ENCODE measurements at places on chromosomes 5 and 9. TPM values are rescaled to one million over a fixed set of nuclear protein-coding genes. Genes with fewer than 3 reads are reported as not detected.

The S1PR3 gene
- 3.3 TPM for total RNA-seq

DNA sequence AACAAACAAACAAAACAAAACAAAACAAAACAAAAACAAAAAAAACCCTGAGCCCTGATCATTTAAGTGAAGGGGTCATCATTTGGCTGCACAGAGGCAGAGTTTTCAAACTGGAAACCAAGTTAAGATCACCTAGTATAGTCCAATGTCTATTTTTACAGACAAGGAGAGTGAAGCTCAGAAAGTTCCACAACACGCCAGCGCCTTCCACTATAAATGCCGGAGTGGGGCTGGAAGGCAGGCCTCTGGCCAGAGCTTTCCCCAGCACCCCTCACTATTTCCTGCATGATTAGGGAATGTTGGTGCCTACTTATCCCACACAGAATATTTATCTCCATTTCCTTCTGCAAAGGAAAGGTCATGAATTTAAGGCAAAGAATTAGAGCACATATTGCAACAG is 319.7 kb upstream of the WWC1 start:
- no peaks in the 10 kb centered on the region for H3K4me1 ChIP-seq
- no peaks in the 10 kb centered on the region for H3K36me3 ChIP-seq
- DNase-seq, result no peak

- H3K27me3 ChIP-seq, result peaks cover 21% of the 10 kb centered on the region
- H3K4me3 ChIP-seq, result no peak overlapping the region
- no peaks in the 10 kb centered on the region for H3K36me3 ChIP-seq
- H3K27ac ChIP-seq, result no peak overlapping the region
- no peak for DNase-seq
- H3K4me1 ChIP-seq, result peaks cover 5% of the 10 kb centered on the region
Observed at GRCh38 chr5:167571824-167572223, 719.6 kb upstream of the WWC1 start.

The CCL27 gene
- total RNA-seq, result 0.36 TPM

The LECT2 gene
- not detected for total RNA-seq

- peaks cover 13% of the 10 kb centered on the region for H3K4me1 ChIP-seq
- DNase-seq, result peak; percentile 34
- no peaks in the 10 kb centered on the region for H3K36me3 ChIP-seq
- H3K27me3 ChIP-seq, result no peaks in the 10 kb centered on the region
- H3K4me3 ChIP-seq, result no peak overlapping the region
Observed at GRCh38 chr5:134098690-134099089, 15.8 kb upstream of the TCF7 start.

The PHYHD1 gene
- 7.6 TPM for total RNA-seq

DNA sequence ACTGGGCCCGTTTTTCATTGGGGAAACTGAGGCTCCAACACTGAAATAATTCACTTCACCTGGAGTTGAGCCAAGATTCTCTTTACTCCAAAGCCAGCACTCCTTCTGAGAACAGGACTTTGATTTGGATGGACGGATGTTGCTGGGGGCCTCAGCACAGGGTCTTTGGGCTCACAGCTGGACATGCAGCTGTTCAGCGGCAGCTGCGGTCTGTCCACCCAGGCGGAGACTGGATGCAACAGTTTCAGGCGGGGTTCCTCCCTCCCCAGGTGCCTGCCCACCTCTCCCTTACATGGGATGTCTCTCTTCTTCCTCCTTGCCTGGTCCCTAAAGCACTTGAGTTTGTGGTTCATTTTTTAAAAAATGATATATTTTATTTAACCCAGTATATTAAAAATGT is 219.0 kb upstream of the IRX4 start:
- H3K36me3 ChIP-seq, result no peaks in the 10 kb centered on the region
- DNase-seq, result no peak
- no peaks in the 10 kb centered on the region for H3K27me3 ChIP-seq

DNA sequence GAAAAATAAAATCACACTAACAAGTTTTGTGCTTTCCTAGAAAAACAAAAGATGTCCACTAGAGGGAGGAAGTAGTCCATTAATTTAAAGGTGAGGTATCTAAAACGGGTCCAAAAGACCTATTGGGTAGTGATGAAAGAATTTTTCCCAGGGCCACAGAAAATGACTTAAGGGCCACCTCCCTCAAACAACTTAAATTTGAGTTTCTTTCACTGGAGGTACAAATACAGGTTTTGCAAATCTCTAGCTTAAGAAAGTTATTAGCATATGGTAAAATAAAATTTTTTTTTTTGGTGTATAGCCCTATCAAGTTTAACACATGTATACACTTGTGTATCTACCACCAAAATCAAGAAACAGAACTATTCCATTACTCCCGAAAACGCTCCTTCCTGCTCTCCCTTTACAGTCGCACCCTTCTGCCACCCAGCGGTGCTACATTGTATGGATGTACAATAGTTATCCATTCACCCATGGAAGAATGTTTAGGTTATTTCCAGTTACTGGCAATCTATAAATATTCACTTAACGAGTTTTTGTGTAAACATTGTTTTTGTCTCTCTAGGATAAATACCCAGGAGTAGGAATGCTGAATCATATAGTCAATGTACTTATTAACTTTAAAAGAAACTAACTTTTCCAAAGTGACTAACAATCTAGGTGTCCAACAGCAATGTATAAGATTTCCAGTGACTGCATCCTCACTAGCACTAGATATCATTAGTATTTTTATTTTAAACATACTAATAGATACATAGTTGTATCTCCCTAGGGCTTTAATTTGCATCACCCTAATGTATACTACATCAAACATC is 21.9 kb downstream of the DEPDC1B start:
- H3K36me3 ChIP-seq, result no peaks in the 10 kb centered on the region
- no peak overlapping the region for H3K27ac ChIP-seq
- no peaks in the 10 kb centered on the region for H3K4me1 ChIP-seq
- no peaks in the 10 kb centered on the region for H3K27me3 ChIP-seq
- DNase-seq, result peak; percentile 55

DNA sequence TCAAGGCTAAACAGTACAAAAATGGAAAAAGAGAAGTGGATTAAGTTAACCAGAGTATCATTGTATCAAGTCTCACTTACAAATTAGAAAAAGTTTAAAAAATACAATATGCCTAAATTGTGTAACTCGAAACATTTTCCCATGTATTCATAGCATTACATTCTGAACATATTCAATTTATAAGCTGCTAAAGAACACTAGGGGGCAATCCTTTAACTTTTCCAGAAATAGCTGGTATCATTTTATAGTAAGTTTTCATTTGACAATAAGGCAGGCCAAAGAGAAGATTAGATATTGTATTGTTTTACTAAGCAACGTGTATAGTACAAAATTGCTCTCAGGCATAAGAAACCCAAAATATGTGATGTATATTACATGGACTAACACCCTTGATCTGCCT is 234.6 kb downstream of the ADGRV1 start:
- no peaks in the 10 kb centered on the region for H3K27me3 ChIP-seq
- H3K27ac ChIP-seq, result no peak overlapping the region
- H3K4me1 ChIP-seq, result no peaks in the 10 kb centered on the region
- H3K36me3 ChIP-seq, result no peaks in the 10 kb centered on the region

The WDR38 gene
- not detected for total RNA-seq

The UAP1L1 gene
- total RNA-seq, result 35.9 TPM

GRCh38 chr5:41921874-41922273 is 3.2 kb upstream of the FBXO4 start:
- peaks cover 19% of the 10 kb centered on the region for H3K4me1 ChIP-seq
- H3K27me3 ChIP-seq, result no peaks in the 10 kb centered on the region
- H3K27ac ChIP-seq, result peak overlapping the region; percentile 43
- peaks cover 26% of the 10 kb centered on the region for H3K36me3 ChIP-seq
- no peak for DNase-seq

- no peaks in the 10 kb centered on the region for H3K4me1 ChIP-seq
- no peak overlapping the region for H3K4me3 ChIP-seq
- peak; percentile 77 for DNase-seq
- H3K36me3 ChIP-seq, result no peaks in the 10 kb centered on the region
Observed at GRCh38 chr9:89593727-89594427, 10.9 kb upstream of the GADD45G start.

GRCh38 chr5:64952951-64953673 is 184.4 kb downstream of the CWC27 start:
- H3K27ac ChIP-seq, result no peak overlapping the region
- no peak for DNase-seq

DNA sequence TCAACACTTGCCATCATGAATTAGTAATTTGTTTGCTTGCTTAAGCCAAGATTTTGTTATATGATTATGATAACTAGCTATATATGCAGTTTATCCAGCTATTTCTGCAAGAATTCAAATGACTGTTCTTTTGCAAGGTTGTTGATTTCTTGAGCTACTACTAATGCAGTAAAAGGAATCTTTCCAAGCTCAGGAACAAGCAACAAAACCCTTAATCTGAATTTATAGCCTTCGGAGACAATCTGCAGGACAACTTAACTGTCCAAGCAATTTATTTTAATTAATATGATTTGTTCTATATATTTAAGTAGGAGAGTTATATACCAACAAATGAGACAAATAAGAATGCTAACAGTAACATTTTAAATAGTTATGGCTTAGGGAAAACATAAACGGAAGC is 426.8 kb upstream of the POU5F2 start:
- H3K27me3 ChIP-seq, result no peaks in the 10 kb centered on the region
- no peak overlapping the region for H3K27ac ChIP-seq
- no peak overlapping the region for H3K4me3 ChIP-seq
- no peaks in the 10 kb centered on the region for H3K36me3 ChIP-seq
- no peaks in the 10 kb centered on the region for H3K4me1 ChIP-seq

The ORM2 gene
- not detected for total RNA-seq

GRCh38 chr9:107260437-107261081 is 22.5 kb upstream of the RAD23B start:
- no peak overlapping the region for H3K27ac ChIP-seq
- H3K27me3 ChIP-seq, result no peaks in the 10 kb centered on the region
- no peak overlapping the region for H3K4me3 ChIP-seq
- peak; percentile 11 for DNase-seq
- no peaks in the 10 kb centered on the region for H3K36me3 ChIP-seq

DNA sequence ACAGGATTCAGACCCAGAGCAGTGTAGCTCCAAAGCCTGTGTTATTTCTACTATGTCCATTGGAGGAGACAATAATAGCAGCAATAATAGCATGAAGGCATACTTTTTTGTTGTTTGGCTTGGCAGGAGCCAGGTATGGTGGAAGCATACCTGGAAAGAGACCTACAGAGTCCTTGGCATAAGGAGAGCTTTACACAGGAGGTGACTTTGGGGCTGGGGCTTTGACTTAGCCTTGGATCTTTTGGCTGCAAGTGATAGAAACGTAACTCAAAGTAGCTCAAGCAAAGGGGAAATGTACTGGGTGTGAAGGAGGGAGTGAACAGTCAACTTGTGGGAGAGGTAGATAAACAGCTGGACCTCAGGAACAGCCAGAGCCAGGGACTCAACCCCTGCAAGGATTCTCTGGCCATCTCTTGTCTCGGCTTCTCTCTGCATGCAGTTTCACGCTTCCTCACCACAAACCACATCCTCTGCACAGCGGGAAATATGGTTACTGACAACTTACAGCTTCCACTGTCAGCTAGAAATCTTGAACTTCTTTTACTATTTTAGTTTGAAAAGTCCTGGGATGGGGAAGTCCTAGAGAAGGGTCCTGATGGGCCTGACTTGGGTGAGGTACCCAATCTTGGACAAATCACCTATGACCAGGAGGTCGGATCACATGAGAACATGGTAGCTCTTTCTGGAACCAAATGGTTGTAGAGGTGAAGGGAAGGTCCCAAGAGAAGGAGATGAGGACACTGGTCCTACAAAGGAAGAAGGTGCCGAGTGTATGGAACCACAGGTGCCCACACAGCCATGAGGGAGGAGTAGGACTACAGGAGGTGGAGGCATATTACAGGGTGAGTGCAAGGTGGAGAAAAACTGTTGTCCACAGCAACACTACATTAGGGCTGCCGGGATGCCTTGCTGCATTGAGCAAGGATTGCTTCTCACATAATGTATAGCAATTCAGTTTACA is 47.0 kb upstream of the TGFBR1 start:
- no peak for DNase-seq
- peak overlapping the region; percentile 82 for H3K27ac ChIP-seq
- H3K27me3 ChIP-seq, result peaks cover 3% of the 10 kb centered on the region
- H3K36me3 ChIP-seq, result no peaks in the 10 kb centered on the region

DNA sequence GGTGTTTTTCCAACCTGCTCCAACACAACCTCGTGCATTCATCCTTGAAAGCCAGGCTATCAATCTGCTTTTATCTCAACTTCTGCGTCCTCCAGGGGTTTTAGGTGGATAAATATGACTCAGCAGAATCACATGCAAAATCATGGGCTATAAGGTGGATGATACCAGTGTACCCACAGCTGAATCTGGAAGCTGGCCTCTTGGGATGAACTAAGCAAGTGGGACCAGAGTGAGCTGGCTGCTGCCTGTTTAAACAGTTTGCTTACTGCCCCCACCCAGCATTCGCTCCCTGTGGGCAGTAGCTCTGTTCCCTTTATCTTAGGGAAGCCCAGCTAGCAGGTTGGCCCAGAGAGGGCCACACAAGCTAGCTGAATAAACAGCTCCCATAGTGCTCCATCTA is 194.0 kb downstream of the CRB2 start:
- no peaks in the 10 kb centered on the region for H3K27me3 ChIP-seq
- H3K4me3 ChIP-seq, result no peak overlapping the region
- no peaks in the 10 kb centered on the region for H3K36me3 ChIP-seq
- DNase-seq, result no peak
- H3K4me1 ChIP-seq, result no peaks in the 10 kb centered on the region

DNA sequence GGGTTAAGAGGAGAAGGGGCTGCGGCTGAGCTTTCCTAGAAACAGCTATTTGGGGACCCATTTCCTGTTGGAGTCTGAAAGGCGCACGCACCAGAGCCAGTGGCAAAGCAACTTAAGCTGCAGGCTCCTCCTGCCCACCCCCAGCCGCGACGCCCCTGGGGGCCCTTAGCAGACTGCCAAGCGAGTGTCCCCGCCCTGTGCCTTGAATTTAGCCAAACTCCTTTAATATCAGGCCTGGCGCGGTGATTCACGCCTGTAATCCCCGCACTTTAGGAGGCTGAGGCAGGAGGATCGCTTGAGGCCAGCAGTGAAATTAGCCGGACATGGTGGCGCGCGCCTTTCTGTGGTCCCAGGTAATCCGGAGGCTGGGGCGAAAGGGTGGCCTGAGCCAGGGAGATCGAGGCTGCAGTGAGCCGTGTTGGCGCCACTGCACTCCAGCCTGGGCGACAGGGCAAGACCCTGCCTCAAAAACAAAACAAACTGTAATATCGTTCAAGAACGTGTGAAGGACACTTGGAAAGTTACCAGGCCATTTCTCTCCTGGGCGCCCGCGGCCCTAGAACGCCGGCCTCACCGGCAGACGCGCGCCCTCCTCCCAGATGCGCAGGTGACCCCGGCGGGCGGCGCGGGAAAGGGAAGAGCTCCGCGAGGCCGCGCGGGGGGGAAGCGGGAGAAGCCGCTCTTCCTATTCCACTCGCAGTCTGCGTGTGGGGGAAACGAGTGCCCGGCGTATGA is 1.0 kb upstream of the F2R start:
- peaks cover 9% of the 10 kb centered on the region for H3K27me3 ChIP-seq
- peak; percentile 84 for DNase-seq
- peak overlapping the region; percentile 95 for H3K4me3 ChIP-seq
- H3K36me3 ChIP-seq, result no peaks in the 10 kb centered on the region
- H3K4me1 ChIP-seq, result peaks cover 20% of the 10 kb centered on the region
- H3K27ac ChIP-seq, result peak overlapping the region; percentile 49

DNA sequence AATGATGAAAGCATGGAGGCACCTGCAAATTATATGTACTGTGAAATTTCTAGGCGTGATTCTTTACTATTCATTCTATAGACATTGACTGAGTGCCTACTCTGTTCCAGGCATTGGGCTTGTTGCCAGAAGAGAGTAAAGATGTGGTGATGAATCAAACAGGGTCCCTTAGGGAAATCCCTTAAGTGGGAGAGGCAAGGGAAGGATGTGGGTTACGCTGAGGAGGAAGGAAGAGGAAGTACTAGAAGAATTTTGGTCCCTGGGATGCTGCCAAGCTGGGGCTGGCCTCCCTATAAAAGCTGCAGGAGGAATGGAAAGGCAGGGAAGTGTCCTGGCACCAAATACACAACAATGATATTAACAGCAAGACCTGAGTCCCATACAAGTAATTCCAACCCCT is 76.7 kb upstream of the SPOCK1 start:
- H3K27me3 ChIP-seq, result no peaks in the 10 kb centered on the region
- no peak overlapping the region for H3K4me3 ChIP-seq
- no peaks in the 10 kb centered on the region for H3K36me3 ChIP-seq
- H3K27ac ChIP-seq, result no peak overlapping the region

Data from osteoblast (primary cell).